ENCODE measurements at places on chromosomes 1 and 21. TPM values are rescaled to one million over a fixed set of nuclear protein-coding genes. Genes with fewer than 3 reads are reported as not detected.

CELA3A gene
- total RNA-seq = not detected

ETV3L gene
- total RNA-seq = not detected

F13B gene
- total RNA-seq = not detected

FASLG gene
- not detected for total RNA-seq

PSEN2 gene
- total RNA-seq = 14.8 TPM

ZBTB8A gene
- 6.9 TPM for total RNA-seq

C1orf94 gene
- not detected for total RNA-seq

C8A gene
- not detected for total RNA-seq

TMEM82 gene
- not detected for total RNA-seq

RAB25 gene
- not detected for total RNA-seq

CAPN8 gene
- total RNA-seq = not detected

PTCH2 gene
- total RNA-seq = 0.33 TPM

All from smooth muscle cell of the pulmonary artery (primary cell).